ENCODE measurements at places on chromosomes 7 and 10.

DNA sequence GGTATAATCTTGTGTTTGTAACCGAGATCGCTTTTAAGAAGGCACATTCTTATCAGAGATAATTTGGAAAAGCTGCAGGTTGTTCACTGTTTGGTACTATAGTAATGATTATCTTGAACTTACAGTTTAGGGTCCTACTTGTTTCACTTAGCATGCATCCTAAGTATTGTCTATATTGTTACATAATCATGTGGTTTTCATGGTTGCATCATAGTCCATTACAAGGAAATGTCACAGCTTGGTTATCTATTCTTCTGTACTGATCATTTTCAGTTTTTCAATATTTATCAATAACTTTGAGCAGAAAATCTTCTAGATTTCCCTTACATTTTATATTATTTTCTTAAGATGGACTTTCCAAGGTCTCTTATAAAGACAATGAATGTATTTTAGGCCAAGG is 116.3 kb downstream of the PLPP4 start:
- DNase-seq, result no peak

GRCh38 chr7:130566168-130566897 is 74.4 kb downstream of the MEST start:
- no peak for DNase-seq

DNA sequence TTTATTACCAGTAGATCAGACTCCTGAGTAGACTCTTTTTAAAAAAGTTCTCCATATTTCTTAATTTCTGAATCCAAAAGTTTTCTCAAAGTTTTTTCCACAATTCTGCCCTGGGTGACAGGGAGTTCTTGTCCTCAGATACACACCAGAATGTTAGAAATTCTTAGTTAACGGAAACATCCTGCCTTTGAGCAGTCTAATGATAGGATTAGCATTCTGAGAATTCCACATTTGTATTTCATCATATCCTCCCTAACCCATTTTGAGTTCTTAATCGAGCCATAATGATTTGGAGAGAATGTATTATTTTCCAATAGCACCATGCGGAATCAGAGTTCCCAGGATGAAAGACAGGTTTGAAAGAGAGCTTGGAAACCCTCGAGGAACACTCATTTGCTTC is 28.9 kb upstream of the MRPS33 start:
- no peak for DNase-seq

- DNase-seq, result peak; percentile 55
Measured at GRCh38 chr7:140230516-140230860, 53.7 kb upstream of the KDM7A start.

GRCh38 chr7:143884969-143885559 is 16.9 kb downstream of the TCAF1 start:
- DNase-seq, result peak; percentile 89

DNA sequence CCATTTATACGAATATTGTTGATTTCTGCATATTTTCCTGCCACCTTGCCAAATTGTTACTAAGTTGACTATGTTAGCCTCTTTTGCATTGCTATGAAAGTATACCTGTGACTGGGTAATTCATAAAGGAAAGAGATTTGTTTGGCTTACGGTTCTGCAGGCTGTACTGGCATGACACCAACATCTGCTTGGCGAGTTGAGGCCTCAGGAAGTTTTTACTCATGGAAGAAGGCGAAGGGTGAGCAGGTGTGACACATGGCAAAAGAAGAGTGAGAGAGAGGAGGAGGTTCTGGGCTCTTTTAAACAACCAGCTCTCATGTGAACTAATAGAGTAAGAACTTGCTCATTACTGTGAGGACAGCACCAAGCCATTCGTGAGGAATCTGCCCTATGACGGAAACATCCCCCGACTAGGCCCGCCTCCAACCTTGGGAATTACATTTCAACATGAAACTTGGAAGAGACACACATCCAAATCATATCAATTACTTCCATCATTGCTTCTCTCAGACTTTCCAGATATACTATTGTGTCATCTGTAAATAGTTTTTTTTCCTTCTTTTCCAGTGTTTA is 8.4 kb downstream of the RALA start:
- no peak for DNase-seq

GRCh38 chr7:137642472-137642871 is 204.3 kb downstream of the DGKI start:
- no peak for DNase-seq

DNA sequence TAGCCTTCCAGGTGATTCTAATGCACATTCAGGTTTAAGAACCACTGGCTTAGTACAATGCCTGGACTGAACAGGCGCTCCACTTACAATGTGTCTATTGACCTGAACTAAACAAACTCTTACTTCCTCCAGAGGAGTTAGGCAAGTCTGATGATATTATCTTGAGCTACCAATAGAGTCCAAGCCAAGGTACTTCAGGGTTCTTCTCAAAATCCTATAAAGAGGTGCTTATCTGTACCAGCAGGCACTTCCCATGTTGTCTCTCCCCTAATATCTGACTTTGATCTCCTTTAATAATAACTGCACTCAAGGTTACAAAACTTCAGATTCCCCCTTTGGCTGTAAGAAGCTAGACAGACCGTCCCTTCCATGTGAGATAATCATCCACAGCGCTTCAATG is 157.0 kb upstream of the SVIL start:
- DNase-seq, result no peak

GRCh38 chr10:100697070-100697469 is 48.3 kb upstream of the PAX2 start:
- no peak for DNase-seq

DNA sequence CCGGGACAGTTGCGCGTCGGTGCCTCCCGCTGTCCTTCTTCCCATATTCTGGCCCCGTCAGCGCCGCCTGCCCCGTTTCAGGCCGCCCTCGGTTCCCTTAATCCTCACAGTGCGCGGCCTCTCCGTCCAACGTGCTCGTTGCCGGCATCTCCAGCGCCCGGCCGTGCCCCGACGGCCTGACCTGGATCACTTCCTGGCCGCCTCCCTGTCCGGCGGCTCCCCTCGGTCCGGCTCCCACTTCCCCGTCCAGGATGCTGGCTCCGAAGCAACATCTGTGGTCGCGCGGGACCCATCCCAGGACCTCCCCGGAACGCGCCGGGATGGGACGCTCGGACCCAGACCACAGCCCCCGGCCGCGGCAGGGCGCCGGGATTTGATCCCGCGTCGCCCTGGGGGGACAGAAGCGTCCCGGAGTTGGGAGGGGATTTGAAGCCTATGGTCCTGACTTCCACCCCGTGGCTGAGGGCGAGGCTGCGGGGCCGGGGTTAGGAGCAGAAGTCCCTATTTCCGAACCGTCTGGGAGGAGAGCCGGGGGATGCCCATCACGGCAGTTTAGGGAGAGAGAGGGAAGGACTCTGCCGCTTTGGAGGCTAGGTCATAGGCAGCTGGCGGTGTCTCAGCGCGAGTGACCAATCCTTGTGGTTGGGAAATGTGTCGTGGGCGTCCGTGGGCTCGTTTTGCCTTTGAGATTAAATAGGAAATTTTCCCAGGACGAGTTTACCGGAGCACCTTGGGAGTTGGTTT is 53.8 kb downstream of the KCTD7 start:
- no peak for DNase-seq

- DNase-seq, result no peak
Measured at GRCh38 chr7:93943816-93944540, 22.4 kb downstream of the GNG11 start.

- DNase-seq, result no peak
Measured at GRCh38 chr7:97418312-97418711, 300.8 kb downstream of the SDHAF3 start.

DNA sequence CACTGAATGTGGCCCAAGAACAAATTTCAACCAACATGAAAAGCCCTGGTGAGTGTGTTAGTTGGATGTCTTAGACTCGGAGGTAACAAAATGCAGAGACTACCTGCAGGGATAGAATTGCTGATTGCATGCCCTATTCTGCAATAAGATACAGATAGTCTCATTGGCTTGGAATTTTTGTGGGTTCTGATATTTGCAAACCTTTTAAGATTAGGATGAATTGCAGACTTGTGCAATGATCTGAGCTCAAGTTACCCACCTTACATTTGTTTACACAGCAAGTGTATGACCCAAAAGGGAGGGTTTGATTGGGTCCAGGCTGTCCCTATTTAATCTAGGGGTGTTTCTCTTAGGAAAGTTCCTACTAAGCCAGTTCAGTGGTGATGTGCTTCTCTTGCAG is 45.4 kb downstream of the GPR37 start:
- DNase-seq, result no peak

DNA sequence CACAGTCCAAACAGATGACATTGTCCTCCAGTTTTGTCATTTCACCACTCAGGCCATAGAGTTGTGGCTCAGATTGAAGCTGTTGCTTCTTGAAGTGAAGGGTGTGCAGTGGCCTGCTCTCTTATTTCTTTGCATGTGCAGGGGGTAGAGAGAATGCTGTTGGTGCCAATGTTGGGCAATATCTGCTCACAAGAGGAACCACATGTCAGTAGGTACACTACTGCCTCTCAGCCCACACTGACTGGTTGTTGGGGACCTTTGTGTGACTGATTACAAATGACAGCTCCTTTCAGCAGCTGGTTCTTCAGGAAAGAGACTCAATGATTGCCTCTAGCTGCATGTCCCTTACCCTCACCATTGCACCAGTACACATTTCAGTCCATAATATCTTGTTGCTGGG is 21.9 kb upstream of the SFTPA1 start:
- DNase-seq, result no peak

DNA sequence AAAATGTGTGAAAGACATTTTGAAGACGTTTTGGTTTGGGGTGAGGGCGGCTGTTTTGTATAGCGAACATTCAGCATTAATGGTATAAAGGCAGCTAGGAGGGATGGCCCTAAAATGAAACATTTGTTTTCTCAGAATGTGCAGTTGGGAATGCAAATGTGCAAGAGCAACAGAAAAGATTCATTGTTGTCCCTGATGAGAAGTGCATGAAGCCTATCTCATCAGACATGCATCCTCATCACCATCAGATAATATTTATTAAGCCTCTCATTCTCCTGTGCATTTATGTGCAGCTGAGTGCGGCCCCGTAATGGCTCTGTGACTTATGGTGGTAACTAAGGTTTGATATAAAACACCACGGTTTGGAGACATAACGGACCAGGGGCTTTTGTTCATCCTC is 199.5 kb downstream of the GFRA1 start:
- DNase-seq, result no peak

- no peak for DNase-seq
Measured at GRCh38 chr10:70125918-70126552, 6.6 kb downstream of the AIFM2 start.

DNA sequence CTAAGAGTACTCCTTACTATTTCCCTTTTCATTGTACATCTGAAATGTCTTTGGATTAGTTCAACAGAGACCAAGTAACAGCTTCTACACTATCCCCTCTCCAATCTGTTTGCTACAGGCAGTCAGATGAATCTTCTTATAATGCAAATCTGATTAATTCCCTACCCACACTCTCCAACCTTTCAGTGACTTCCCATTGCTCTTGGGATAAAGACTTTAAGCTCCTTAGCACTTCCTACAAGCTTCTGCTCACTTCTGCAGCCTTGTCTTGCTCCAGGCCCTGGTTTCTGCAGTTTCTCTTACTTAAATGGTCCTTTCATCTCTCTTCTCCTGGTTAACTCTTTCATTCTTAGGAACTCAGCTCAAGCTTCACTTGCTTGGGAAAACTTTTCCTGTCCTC is 65.2 kb upstream of the FEZF1 start:
- DNase-seq, result no peak

DNA sequence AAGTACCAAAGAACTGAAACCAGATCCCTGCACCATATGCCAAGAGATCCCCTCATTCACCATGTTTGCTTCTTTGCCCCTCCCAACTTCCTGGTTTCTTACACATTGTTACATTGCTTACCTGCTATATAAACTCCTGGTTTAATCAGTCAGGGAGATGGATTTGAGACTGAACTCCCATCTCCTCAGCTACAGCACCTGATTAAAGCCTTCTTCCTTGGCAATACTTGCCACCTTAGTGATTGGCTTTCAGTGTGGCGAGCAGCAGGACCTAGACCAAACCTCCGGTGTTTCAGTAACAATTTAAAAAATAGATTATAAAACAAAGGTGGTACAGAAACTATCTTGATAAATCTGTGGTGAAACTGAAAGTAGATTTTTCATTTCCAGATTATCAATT is 122.6 kb downstream of the ST7 start:
- DNase-seq, result no peak

DNA sequence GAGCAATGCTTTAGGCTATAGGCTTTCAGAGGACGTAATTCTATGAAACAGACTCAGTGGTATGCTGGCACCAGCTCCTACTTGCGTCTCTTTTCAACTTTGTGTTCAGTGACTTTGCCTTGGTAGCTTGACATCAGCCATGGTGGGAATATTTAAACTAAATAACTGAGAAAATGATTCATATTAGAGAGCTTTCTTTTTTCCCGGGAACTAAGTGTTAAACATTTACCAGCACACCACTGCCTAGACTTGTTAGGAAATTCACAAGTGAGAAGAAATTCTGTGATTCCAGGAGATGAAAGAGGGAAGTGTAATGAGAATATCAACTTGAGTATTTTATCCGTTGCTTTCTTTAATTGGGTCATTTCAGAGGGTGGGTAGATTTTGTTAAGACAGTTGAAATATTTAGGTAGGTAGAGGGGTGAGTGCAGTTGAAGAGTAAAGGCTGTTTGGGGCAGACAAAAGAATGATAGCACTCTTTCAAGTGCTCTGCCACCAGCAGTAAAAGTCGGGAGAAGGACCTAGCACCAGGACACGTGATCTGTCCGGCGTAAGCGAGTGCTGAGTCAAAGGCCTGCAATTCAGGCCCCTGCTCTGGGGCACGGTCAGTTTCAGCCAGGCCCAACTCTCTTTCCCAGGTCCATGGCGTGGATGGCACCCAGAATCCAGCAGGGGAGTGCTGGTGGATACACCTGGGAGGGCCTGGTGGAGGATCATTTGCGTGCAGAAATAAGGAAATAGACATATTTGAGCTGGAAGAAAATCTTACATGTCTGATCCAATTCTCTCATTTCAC is 206.3 kb downstream of the SNX10 start:
- DNase-seq, result no peak

- no peak for DNase-seq
Measured at GRCh38 chr7:23074443-23075261, 30.9 kb upstream of the KLHL7 start.

DNA sequence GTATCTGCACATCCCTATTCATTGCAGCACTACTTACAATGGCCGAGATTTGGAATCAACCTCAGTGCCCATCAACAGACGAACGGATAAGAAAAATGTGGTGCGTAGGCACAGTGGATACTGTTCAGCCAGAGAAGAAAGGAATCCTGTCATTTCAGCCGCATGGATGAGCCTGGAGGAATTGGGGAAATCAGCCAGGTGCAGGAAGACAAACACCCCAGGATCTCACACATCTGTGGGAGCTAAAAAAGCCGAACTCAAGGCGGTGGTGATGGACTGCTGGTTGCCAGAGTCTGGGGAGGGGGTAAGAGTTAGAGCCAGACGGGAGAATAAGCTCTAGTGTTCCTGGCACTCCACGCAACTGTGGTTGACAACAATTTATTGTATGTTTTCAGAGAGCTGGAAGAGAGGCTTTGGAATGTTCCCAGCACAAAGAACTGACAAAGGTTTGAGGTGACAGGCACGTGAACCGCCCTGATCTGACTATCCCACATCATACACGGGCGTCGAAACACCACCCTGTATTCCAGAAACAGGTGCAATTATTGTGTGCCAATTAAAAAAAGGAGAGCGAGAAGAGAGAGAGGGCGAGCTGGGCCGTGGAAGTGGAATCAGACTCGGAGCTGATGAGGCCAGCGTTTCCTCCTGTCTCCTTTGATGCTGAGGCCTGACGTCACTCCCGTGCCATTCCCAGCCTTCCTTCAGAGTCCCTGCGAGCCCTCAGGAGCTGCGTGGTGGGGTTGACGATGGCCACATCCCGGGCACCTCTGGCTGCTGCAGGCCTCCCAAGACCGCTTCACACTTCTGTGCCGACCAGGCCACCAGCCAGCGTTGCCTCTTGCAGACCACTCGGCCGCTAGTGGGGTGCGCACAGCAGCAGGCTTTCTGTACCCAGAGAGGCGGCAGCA is 189.5 kb downstream of the DNAJB6 start:
- no peak for DNase-seq

Measured in GM13977 (cell line).